Fibroblast of the aortic adventitia (primary cell): ENCODE measurements at places on chromosomes 1 and 21.
A peak's percentile ranks its signal among the peaks of the same experiment; 100 is the strongest.

DNA sequence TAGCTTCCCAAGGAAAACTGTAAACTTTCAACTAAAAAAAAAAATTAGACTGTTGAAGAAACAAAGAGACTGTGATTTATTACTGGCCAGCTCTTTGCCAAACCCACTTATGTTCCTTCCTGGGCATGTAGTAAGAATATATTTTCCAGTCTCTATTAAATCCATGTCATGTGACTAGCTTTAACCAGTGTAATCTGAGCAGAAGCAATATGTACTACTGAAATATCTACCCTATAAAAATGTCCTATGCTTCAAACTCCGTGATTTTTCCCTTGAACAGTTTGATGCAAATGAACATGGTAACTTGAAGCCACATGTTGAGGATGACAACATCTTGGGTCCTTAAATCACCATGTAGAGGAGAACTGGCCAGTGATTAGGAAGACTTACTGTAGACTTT lies 144.5 kb downstream of the NTMT2 start:
- peak; percentile 46 for DNase-seq

DNA sequence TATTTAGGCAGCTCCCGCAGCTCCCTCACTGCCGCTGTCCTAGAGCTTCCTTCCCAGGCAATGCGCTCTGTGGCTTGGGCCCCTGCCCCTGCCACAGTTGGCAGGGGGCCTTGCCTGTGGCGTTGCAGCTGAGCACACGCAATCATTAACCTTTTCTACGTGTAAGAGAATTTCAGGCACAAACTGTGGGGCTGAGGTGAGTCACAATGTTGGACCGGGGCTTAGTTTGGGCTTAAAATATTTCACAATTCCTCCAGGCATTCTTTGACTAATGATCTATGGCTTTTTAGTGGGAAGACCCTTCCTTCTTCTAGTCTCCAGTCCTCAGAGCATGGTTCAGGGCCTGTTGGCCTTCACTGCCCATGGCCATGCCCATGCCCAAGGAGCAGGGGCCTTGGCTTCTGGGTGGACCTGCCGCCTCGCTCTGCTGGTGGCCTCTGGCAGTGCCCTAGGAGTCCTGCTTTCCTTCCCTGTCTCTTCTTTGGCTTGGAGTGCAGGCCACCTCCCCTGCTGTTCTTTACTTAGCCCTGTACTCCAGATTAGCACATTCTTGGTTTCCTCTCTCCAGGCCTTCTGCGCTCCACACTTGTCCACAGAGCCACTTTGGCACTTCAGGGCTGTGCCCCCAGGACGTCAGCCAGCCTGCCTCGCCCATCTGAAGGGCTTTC lies 39.2 kb downstream of the MAPKAPK2 start:
- DNase-seq: peak; percentile 94

DNA sequence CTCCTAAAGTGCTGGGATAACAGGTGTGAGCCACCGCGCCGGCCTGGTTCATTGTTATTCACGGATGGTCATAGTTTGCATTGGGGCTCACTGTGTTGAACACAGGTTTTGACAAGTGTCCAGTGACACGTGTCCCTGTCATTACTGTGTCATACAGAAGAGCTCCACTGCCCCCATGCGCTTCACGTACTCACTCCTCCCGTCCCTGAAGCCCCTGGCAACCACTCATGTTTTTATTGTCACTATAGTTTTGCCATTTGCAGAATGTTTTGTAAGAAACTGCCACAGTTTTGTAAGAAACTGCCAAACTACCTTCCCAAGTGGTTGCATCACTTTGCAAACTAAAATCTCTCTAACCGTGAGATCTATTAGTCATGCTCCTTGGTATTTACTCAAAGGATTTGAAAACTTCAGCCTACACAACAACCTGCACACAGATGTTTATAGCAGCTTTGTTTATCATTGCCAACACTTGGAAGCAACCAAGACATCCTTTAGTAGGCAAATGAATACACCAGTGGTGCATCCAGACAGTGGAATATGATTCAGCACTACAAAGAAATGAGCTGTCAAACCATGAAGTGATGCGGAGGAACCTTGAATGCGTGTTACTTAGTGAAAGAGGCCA lies 163.2 kb upstream of the COL6A1 start:
- peak; percentile 71 for DNase-seq

DNA sequence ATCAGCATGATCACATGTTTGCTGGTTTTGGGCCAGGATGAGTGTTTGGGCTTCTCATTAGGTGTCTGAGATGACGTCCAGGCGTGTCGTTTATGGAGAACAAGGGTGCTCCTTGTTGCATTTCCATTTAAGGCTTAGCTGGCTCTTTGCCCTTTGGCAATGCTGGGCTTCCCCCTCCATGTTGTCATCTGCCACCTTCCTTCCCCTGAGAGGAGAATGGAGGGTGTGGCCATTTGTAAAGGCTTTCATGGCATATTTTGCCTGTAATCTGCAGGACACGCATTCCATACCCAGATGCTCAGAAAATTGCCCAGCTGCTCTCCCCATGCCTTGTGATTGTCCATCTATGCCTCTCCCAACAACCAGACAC lies 27.7 kb downstream of the PKP1 start:
- no peak for DNase-seq

- DNase-seq: no peak
These were observed 110.8 kb downstream of the WDR4 start for GRCh38 chr21:42768324-42769121.

- DNase-seq: peak; percentile 60
These were observed 291.9 kb upstream of the USP25 start for GRCh38 chr21:15437883-15438282.

- no peak for DNase-seq
These were observed 324.4 kb downstream of the AJAP1 start for GRCh38 chr1:4978660-4979390.

- DNase-seq: no peak
These were observed 1.2 kb upstream of the SEMA6C start for GRCh38 chr1:151147665-151148064.

- DNase-seq: peak; percentile 43
These were observed 28.5 kb downstream of the COA7 start for GRCh38 chr1:52669696-52670095.

DNA sequence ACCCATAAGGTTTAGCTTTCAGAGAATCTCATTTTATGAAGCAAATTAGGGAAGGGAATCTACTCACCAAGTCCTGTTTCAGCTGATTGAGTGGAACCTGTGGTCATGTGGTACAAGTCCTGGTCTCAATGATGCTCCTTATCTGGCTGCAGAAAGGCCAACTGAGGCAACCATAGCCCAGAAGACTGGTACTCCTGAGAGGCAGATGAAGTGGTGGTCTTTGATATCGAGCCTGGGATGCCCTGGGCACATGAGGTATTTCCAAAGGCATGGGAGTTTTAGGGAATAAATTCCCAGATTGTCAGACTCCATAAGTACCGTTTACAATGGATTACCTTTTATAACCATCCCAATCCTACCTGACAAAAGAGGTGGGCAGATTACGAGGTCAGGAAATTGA lies 3.3 kb downstream of the MX1 start:
- DNase-seq: no peak

- DNase-seq: no peak
These were observed 69.7 kb downstream of the NOS1AP start for GRCh38 chr1:162139211-162139610.

DNA sequence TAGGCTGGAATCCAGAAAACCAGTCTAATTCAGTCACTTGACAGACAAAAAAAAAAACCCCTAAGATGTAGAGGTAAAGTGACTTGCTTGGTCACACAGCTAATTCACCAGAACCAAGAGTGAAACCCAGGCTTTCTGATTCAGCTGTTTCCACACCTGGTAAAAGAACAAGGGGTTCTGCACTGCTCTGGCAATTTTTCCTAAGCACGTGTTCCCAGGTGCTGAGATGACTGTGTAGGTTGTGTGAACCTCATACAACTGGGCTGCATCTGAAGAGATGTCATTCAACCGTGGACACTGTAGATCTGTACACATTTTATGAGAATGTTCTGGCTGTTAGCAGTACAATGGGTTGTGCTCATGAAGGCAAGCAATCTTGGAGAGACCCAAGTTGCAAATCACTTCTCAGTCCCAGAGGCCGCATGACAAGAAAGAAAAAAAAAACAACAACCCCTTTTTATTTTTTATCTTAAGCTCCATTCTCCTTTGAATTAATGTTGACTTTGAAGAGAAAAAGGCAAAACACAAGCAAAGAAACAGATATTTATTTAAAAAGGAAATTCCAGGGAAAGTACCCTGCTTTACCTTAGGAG lies 95.4 kb downstream of the INTS7 start:
- no peak for DNase-seq
